ENCODE measurements at places on chromosomes 2 and 18. TPM values are rescaled to one million over a fixed set of nuclear protein-coding genes. Genes with fewer than 3 reads are reported as not detected.

DNA sequence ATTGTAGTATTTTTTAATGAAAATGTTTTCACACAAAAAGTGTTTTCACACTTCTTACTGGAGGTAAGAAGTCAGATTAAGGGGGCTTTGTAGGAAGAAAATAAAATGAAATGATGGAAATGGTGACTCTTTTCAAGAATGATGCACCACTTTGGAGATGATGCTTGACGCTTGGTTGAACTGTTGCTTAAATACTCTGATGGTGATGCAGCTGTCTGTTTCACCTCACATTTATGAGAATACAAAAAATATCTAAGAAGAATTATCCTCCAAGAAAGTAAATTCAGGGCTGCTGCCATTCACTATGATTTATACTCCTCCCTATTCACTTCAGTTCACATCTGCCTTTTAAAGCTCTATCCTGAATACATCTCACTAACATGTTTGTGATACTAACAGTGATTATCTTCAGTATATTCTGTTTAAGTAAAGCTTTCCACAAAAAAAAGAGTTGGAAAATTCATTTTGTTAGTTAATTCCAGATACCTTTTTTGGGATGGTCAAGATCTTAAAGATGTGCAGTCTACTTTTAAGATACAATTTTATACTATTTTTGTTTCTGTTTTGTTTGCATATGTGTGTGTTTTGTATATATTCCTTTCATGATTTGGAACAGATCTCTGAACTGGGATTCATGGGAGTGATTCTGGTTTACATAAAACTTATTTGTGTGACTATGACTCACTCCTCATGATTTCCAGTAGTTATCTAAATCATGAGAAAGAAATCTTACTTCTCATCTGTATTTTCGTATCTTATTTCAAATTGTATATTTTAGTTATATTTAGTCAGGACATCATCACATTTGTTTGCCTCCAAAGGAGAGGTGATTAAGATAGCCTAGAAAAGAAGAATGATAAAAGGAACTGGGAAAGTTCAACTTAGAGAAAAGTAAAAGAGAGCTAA is 53.1 kb downstream of the SLC39A10 start:
- no peak for DNase-seq

- DNase-seq: no peak
These were observed 57.4 kb upstream of the MYCN start for GRCh38 chr2:15882761-15883497.

DNA sequence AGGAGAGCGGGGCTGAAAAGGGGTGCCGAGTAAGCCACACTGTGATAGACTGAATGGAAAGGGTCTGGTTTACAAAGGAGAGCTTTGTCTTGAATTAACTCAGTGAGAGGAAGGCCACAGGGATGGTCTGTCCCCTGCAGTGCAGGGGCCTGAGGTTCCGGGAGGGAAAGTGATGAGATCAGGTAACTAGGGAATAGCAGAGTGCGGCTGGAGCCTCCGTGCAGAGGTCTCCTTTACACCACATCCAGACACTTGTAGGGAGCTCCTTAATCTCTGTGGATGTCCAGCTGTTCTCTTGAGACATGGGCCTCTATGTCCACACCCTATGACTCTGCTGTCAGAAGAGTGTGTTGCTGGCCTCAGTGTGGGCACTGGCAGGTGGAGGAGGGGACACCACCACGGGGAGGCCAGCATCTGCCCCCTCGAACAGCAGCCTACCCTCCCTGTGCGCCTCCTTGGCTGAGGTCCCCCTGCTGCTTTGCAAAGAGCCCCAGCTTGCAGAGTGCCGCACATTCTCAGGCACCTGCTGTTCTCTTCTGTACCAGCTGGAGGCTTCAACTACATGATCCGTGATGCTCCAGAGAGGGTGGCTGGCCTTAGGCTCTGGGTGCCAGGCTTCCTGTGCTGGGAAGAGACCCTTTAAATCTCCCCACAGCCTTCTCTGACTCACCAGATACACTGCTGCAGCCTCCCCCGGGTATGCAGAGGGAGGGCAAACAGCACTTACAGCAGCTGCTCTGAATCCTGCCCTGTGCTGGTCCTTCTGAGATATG is 25.9 kb downstream of the ENOSF1 start:
- no peak for DNase-seq

GRCh38 chr2:163641986-163642385 is 93.8 kb downstream of the FIGN start:
- DNase-seq: no peak

- DNase-seq: peak; percentile 20
These were observed 56.2 kb upstream of the CCDC85A start for GRCh38 chr2:56127463-56128152.

DNA sequence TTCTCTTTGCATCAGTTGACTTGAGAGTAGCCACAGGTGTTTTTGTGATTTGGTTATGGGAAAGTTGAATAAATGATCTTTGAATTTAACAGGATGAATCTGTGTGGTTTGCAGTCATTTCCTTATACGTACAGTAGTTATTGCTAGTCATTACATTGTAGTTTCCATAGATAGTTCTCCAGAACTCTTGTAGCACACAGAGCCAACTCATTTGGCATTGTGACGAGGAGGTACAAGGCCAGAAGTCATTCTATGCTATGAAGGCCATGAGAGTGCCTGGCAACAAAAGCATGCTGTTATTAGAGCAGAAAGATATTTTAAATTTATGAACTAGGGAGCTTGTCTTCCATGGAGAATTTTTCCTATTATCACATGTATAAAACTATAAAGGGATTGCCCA is 973.0 kb upstream of the CHAC2 start:
- DNase-seq: no peak

GRCh38 chr2:16127958-16128357 is 187.6 kb downstream of the MYCN start:
- DNase-seq: no peak

DNA sequence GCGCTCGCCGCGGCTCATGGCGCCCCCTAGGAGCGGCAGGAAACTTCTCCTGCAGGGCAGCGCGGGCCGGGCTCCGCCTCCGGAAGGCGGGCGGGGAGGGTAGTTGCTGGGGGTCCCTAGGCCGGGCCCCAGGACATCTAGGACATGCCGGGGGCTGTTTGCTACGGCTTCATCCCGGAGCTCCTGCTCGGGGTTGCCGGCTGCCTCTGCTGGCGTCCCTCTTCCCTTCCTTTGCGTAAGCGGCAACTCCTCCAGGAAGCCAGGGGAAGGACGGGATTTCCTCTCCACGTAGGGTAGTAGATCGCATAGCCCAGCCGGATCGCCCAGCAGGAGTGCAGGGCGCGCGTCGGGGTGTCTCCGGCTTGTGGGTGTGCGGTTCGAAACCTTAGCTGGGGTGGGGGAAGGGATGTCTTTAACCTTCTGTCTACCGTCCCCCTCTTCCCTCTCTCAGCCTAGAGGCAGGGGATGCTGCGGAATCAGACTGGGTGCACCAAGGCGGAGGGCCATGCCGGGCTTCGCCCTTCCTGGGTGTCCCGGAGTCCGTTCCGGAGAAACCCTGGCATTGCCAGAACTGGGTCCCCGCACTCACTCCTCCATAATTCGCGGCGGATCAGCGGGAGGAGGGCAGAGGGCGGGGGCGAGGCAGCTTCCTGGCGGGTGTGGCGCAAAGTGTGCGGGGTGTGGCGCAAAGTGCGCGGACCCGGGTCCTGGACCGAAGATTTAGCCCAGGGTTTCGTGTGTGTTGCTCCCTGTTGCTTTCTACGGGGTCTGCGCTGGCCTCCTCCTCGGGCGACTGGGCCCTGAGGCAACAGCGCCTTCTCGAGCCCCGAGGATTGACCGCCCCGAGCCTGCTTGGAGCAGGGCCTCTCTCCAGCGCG is 12.2 kb upstream of the SKOR2 start:
- DNase-seq: no peak

GRCh38 chr2:157468931-157469708 is 25.2 kb upstream of the CYTIP start:
- DNase-seq: no peak

DNA sequence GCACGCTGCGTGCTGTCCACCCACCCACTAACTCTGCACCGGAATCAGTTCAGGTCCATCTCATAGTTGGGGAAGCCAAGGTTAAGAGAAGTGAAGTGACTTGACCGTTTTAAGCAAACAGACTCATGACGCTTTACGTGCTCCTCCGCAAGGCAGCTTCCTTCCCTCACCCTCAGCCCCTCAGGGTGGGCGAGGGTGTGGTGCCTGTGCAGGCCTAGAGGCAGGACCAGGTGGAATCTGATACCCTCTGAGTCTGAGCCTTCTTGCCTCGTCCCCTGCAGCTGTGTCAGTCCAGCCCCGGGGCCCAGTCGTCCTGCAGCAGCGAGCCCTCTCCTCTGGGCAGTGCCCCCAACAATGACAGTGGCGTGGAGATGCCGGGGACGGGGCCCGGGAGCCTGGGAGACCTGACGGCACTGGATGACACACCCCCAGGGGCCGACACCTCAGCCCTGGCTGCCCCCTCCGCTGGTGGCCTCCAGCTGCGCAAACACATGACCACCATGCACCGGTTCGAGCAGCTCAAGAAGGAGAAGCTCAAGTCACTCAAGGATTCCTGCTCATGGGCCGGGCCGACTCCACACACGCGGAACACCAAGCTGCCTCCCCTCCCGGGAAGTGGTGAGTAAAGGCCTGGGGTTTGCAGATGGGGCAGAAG is 250.5 kb downstream of the GLI2 start:
- DNase-seq: no peak

GRCh38 chr18:22015156-22015555 is 154.2 kb upstream of the GATA6 start:
- no peak for DNase-seq

- no peak for DNase-seq
These were observed 1.9 kb downstream of the STK17B start for GRCh38 chr2:196169516-196169915.

- DNase-seq: no peak
These were observed 54.7 kb downstream of the INO80D start for GRCh38 chr2:206031162-206031784.

DNA sequence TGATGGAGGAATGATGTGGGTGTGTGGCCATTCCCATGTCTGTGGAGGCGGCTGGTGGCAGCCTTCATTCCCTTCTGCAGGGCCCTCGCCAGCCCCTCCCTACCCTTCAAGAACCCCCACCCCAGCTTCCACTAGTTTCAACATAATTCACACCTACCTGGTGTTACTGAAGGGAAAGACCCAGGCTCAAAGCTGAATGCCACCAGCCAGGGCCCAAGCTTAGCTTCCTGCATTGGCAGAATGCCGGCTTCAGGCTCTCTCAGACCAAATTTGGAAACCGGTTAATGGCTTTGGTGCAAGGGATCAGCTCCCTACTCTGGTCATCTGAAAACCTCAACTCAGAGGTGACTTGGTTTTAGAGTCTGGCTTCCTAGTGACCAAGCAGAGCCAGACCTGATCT is 16.9 kb downstream of the GAREM2 start:
- DNase-seq: no peak

DNA sequence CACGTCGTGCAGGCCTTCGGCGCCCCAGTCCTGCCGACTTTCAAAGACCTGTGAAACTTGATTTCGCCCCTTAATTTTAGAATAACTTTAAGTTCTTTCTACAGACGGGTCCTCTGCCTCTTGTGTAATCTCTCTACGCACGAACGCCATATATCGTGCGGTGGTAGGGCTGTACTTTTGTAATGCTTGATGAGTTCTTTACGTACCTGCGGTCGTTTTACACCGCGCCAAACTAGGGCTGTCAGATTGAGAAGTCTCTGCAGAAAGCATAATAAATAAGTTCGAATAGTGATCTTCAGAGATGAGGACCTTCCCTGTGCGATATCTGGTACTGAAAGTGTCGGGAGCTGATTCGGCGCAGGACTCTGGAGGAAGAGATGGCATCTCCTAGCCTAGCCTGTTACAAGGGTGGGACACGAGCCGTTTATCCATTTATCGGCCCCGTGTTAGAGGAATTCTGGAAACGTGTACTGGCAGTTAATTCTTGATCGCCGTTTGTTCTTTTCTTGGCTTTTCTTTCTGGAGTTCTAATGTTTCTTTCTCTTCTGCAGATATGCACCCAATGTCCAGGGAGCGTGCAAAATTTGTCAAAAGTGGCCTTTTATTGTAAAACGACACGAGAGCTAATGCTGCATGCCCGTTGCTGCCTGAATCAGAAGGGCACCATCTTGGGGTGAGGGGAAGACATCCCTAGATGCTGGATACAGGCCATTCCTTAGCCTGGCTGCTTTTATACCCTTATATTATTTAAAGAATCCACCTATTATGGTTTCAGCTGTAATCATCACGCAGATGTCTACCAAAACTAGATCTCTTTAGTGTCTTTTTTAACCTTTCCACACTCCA is 781 bp upstream of the SLC5A6 start:
- no peak for DNase-seq

- DNase-seq: no peak
These were observed 226.0 kb upstream of the TANK start for GRCh38 chr2:160934263-160934662.

DNA sequence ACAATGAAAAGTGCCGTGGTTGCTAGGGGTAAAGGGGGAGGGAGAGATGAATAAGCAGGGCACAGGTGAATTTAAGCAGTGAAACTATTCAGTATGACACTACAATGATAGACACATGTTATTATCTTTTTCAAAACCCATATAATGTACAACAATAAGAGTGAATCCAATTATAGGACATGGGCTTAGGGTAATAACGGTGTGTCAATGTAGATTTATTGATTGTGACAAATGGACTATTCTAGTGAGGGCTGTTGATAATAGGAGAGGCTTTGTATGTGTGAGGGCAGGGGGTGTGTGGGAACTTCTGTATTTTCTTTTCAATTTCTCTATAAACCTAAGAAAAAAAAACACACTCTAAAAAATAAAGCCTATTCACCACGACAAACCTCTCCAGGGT is 223.8 kb downstream of the RIT2 start:
- DNase-seq: no peak

DNA sequence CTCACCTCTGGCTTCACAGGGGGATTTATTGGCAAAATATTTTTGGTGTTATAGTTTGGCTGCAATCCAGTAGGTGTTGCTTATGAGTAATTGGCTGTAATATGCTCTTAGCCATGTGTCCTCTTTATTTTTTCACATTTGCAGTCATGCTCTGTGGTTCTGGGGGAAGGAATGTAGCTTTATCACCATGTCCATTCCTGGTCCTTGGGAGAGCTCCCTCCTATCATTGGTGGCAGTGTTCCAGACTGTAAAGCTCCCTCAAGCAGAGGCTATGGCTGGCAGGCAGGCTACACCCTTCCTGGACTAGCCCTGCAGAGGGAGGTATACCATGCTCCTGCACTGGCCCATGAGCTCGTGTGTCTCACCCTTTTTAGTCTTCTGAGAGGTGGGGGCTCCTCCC is 120.0 kb upstream of the FSIP2 start:
- DNase-seq: no peak

- no peak for DNase-seq
These were observed 18.1 kb downstream of the CNOT11 start for GRCh38 chr2:101270700-101271259.

SERPINB13 gene
- total RNA-seq: not detected

RAB6D gene
- not detected for total RNA-seq

APCDD1 gene
- total RNA-seq: 31.3 TPM

MPP4 gene
- not detected for total RNA-seq

CFC1 gene
- 24.7 TPM for total RNA-seq

ESPNL gene
- total RNA-seq: not detected

CYP26B1 gene
- total RNA-seq: 4.9 TPM

TUBA4B gene
- total RNA-seq: not detected

NTSR2 gene
- total RNA-seq: not detected

ITPRIPL1 gene
- 1.8 TPM for total RNA-seq

SCYGR4 gene
- total RNA-seq: not detected

TXNL1 gene
- total RNA-seq: 9.2 TPM

PPP3R1 gene
- 15.6 TPM for total RNA-seq
